ENCODE measurements at places on chromosomes 3 and 15. TPM values are rescaled to one million over a fixed set of nuclear protein-coding genes. Genes with fewer than 3 reads are reported as not detected.

DNA sequence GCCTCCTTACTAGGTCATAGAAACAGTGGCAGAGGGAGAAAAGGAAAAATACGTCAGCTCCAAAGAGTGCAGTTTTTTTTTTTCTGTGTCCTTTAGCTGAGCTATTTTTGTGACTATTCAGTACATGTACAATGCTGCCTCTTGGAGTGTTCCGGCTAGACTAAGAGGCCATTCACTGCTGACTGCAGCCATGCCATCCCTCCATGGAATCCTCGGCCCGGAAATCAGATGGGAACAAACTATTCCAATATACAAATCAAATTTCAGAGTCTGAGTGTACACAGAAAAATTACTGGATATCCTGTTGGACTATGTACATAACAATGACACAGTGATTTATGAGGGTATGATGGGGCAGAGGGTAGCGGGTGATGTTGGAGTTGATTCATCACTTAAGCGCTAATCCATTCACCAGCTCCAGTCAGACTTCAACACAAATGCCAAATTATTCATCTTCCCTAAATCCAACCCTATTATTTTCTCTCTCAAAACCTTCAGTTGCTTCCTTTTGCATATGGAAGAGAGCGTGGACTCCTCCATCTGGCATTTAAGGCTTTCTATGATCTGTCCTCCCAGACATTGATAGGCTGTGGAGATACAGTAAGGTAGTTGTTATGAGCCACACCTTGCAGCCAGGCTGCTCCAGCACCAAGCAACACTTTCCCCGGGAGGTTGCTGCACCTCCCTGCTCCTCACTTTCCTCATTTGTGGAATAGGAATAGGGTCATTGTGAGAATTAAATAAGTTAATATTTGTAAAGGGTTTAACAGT, 109.1 kb downstream of the LPP start:
- no peak for DNase-seq

GRCh38 chr3:141083226-141083625, 32.1 kb downstream of the SPSB4 start:
- no peak for DNase-seq

- DNase-seq: no peak
These were observed 255.9 kb downstream of the NFKBIZ start for GRCh38 chr3:102105193-102105592.

- no peak for DNase-seq
These were observed 9.9 kb downstream of the FILIP1L start for GRCh38 chr3:100104442-100104798.

Gene TF
- total RNA-seq: 0.47 TPM

Gene GOLGA8J
- total RNA-seq: 0.41 TPM

Gene FGD5
- total RNA-seq: not detected

Gene GPR160
- 13.2 TPM for total RNA-seq

Data from activated naive CD4-positive, alpha-beta T cell treated with anti-CD3 and anti-CD28 coated beads, Interleukin-2, amount 50 U/mL, for 72 hours (primary cell).